ENCODE measurements at places on chromosomes 3 and 15.

GRCh38 chr3:129481766-129482332 lies 41.8 kb downstream of the IFT122 start:
- no peak for DNase-seq

- DNase-seq = no peak
Observed at GRCh38 chr15:38068626-38069391, 134.4 kb downstream of the TMCO5A start.

DNA sequence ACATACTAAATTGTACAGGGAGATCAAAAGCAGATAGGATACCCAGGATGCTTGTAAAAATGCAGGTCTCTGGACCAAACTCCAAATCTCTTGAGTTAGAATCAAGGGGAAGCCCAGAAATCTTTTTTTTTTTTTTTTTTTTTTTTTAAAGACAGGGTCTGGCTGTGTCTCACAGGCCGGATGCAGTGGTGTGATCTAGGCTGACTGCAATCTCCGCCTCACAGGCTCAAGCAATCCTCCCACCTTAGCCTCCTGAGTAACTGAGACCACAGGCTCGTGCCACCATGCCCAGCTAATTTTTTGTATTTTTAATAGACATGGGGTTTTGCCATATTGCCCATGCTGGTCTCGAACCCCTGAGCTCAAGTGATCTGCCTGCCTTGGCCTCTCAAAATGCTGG lies 373.5 kb downstream of the SHQ1 start:
- DNase-seq = no peak

GRCh38 chr3:12229896-12230295 lies 59.0 kb upstream of the PPARG start:
- DNase-seq = no peak

DNA sequence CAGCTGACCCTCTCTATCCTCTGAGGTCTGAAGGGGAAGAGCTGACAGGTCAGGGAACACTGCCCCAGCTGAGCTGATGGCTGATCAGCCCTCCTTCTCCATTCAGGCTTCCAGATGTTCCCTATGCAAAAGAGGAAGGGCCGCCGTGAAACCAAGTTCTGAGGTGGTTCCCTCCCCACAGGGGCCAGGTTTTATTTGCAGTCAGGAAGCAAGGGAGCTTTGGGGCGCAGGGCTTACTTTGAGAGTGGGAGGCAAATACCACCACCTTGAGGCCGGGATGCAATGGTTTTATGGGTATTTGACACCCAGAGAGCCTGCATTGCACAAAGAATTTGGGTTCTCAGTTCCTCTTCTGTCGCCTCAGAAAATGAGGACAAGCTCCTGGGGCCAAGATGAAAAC lies 186.9 kb downstream of the ARRDC4 start:
- no peak for DNase-seq

GRCh38 chr3:78426454-78426853 lies 1341.3 kb downstream of the ROBO1 start:
- DNase-seq = no peak

GRCh38 chr3:175751089-175751488 lies 892.0 kb downstream of the NAALADL2 start:
- no peak for DNase-seq

DNA sequence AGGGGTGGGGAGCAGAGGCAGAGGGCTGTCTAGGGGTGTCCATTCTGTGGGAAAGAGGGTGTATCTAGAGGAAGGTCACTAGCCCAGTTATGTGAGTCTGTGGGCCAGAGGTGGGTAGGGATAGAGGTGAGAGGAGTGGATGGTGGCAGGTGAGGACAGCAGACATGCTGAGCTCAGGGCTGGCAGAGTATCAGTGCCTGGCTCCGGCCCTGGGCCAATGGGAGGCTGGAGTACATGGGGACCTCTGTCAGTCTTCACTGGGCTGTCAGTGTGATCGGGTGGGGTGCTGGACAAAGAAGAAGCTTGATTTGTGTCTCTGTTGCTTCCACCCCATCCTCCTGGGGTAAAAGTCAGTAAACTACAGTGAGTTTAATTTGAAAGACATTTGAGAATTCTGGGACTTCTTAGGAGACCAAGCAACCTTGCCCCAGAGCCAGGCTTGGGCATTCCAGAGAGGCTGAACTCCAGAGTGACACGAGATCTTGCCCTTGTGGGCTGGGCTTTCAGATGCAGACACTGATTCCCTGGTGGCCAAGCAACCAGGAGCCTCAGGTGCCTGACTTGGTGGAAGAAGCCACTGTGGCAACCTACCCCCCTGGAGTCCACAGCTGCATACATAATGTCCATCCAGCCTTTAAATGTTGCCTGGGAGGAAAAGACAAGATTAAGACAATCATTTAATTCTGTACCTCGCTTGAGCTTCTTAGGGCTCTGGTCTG lies 60.7 kb downstream of the EXOG start:
- no peak for DNase-seq

All from activated gamma-delta T cell treated with Interleukin-2 at 50 U/mL for 16 hours (primary cell).